ENCODE measurements at places on chromosomes 11 and 22.

- peak; percentile 39 for DNase-seq
Measured at GRCh38 chr11:126352934-126353801, 2.3 kb upstream of the ST3GAL4 start.

DNA sequence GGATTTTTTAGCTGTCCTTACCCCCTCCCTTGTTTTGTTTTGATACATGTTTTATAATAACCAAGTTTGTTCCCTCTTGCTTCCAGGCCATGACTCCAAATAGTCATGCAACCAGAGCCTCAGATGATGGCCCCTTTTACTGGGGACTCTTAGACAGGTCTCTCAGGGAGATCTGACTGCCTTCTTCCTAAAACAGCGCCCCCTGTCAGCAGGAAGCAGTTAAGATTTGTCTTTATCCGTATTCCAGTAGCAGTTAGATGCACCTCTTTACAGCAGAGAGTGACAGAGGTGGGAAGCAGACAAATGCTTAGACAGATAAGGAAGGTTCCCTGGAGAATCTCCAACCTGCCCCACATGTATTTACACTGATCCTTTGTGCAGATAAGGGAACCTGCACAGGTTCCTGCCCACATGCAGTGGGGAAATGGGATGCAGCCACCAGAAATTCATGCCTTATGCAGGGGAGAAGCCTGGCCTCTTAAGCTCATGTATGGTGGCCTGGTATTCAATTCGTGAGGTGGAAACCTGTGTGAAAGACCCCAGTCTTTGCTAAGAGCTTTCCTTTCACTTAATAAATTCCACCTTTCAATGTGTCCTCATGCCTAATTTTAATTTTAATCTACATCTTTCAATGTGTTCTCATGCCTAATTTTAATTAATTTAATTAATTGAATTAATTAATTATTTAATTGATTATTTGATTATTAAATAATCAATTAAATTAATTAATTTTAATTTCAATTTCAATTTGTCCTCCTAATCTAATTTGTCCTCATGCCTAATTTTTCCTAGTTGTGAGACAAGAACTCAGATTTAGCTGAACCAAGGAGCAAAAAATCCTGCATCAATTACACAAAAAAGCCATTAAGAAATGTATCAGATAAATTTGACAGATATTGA, 11.5 kb upstream of the GLYAT start:
- DNase-seq, result no peak

- no peak for DNase-seq
Measured at GRCh38 chr11:130201026-130201425, 41.4 kb downstream of the ST14 start.

DNA sequence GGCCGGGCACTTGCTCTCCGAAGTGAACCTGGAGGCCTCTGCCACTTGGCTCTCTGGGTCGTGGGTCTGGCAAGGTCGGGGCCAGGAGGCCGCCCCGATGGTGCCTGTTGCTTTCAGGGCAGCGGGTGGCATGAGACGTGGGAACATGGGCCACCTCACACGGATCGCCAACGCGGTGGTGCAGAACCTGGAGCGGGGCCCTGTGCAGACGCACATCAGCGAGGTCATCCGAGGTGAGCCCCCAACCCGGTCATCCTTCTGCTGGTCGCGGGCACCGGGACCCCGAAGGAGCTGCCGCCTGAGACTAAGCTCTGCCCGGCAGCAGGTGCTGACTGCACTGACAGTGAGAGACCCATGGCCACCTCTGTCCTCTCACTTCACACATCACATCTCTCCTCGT, 40.0 kb downstream of the SBF1 start:
- DNase-seq, result no peak

DNA sequence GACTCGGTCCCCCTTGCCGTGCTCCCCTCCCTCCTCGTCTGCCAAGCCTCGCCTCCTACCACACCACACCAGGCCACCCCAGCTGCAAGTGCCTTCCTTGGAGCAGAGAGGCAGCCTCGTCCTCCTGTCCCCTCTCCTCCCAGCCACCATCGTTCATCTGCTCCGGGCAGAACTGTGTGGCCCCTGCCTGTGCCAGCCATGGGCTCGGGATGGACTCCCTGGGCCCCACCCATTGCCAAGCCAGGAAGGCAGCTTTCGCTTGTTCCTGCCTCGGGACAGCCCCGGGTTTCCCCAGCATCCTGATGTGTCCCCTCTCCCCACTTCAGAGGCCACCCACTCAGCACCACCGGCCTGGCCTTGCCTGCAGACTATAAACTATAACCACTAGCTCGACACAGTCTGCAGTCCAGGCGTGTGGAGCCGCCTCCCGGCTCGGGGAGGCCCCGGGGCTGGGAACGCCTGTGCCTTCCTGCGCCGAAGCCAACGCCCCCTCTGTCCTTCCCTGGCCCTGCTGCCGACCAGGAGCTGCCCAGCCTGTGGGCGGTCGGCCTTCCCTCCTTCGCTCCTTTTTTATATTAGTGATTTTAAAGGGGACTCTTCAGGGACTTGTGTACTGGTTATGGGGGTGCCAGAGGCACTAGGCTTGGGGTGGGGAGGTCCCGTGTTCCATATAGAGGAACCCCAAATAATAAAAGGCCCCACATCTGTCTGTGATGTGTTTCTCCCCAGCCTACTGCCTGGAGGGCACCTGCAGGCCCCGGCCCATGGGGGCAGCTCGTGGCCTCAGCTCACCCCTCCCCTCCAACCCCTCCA, 29.8 kb downstream of the CAPN1 start:
- no peak for DNase-seq

DNA sequence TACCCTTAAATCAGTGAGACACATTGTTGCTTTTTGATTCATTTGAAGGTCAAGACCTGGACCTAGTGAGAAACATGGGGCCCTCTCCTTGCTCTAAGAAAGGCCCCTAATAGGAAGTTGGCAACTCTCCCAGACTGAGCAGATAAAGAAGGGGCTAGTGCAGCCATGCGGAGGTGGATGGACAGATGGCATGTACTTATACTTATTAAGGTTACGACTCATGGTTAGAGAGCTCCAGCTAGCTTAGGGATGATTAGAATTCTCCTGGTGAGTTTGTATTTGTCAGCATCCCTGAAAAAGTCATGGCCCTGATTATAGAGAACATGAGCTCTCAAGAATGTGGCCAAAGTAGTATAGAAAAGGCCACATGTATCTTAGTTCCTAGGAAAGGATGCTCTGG, 112.1 kb upstream of the BDNF start:
- DNase-seq, result no peak

DNA sequence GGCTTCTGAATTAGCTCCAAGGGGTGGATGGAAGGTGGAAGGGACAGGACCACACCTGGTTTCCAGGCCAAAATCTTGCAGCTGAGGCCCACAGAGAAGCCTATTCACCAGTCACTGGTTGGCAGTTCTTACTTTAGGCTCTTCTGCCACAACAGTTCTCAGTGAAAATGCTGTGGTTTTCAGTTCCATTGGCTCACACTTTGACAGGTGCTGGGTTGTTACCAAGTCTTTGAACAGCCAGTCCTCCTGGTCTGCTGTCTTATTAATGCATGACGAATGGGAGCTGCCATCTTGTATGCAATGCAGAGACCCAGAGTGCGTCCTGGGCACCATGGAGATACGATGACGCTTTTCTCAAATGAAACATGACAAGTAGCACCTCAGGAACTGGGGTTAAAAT, 232.0 kb upstream of the ZBED5 start:
- DNase-seq, result no peak

GRCh38 chr11:8335683-8336082, 72.0 kb upstream of the LMO1 start:
- no peak for DNase-seq

GRCh38 chr11:71999798-72000197, 1.1 kb downstream of the IL18BP start:
- no peak for DNase-seq

- DNase-seq, result no peak
Measured at GRCh38 chr11:38460896-38461295, 1862.9 kb upstream of the RAG2 start.

- DNase-seq, result no peak
Measured at GRCh38 chr22:35977136-35977535, 51.5 kb downstream of the RBFOX2 start.

- DNase-seq, result no peak
Measured at GRCh38 chr11:94871491-94872185, 101.7 kb downstream of the CWC15 start.

- no peak for DNase-seq
Measured at GRCh38 chr22:39273950-39274887, 29.4 kb upstream of the PDGFB start.

DNA sequence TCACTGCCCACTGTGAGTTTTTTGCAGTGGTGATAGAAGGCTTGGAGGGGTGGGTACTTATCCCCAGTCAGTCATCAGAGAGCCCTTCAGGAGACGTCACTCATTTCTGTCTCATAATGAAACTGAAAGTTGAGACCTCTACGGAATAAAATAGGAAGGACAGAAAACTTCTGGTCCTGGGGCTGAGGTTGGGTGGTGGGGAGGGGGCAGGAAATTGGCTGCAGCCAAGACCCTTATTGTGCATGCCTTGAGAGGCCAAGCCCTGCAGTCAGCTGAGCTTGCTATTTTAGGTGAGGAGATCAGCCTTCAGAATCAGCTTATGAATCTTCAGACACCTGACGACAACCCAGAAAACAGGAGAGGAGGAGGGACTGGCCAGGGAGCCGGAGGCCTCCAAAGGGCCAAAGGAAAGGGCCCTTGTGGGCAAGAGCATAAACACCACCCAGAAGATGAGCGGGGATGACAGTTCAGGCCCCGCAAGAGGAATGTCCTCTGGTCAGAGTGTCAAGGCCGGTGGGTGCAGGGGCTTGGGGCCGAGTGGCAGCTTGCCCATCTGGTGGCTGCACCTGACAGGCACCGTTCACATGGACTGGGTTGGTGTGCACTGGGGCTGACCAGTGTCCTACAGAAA, 17.9 kb upstream of the ADA2 start:
- DNase-seq, result no peak

- no peak for DNase-seq
Measured at GRCh38 chr22:31790240-31790639, 36.4 kb downstream of the DEPDC5 start.

DNA sequence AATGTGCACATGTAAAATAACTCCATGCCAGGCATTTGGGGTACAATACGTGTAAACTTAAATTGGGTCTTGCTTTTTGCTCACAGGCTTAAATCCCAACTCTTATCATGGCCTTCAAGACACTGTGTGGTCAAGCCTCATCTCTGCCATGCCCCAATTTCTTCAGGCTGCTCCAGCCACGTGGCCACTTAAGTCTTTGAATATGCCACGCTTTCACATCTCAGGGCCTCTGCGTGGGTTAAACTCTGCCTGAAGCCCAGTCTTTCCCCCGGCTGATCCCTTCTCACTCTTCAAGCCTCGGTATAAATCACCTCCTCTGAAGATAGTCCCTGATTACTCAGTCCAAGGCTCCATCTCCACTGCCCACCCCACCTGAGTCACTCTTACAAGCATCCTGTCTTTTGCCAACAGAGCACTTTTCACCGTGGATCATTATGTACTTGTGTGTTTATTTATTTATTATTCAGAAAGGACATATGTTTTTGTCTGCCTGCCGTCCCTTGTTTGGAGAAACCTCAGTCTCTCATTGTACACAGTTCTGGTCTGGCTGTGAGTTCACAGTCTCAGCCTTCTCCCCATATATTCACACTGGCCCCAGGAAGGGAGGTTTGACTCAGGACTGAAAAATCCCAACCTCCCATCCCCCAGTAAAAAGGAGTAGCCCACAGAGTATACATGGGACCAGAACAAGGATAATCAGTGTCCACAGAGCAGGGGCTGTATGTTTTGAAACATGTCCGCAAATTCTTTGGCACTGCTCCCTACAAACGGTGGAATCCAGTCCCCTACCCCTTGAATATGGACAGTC, 344.7 kb downstream of the MN1 start:
- no peak for DNase-seq

DNA sequence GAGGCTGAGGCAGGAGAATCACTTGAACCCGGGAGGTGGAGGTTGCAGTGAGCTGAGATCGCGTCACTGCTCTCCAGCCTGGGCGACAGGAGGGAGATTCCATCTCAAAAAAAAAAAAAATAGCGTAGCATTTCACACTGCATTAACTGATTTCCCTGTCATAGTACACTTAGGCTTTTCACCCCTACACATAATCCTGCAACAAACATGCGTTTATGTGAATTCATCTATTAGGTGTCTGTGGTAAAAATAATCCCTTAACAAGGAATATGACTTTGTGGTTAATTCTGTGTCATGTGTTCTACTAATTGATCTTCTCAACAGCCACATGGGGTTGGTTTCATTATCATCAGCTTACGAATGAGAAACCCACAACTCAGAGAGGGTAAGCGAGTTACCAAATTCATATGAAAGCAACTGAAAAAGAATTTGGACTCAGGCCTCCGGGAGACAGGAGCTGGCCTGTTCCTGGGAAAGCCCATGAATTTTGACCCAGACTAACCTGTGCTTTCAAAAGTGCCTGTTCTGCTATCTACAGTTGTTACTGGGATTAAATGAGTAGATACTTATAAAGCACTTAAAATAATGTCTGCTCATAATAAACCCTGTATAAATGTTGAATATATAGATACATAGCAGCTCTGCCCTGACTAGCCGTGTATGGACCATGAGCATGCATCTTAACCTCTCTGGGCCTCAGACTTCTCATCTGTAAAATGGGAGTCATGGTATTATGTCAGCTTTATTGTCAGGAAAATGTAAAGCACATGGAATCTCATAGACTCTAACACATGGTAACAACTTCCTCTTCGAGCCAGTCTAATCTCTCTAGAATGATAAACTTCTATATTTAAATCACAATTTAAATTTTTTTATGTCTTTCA, 36.6 kb downstream of the KCNJ1 start:
- no peak for DNase-seq

DNA sequence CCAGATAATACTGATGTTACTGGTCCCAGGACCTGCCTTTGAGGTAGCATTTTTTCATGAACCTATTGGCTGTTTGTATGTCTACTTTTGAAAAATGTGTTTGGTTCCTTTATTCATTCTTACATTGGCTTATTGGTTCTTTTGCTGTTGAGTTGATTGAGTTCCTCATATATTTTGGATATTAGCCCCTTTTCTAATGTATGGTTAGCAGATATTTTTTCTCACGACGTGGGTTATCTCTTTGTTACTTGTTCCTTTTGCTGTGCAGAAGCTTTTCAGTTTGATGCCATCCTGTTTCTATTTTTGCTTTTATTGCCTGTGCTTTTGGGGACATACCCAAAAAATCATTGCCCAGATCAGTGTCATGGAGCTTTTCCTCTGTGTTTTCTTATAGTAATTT, 9.8 kb upstream of the ZNF74 start:
- no peak for DNase-seq

GRCh38 chr11:60895687-60896086, 10.7 kb downstream of the PRPF19 start:
- DNase-seq, result no peak

- DNase-seq, result no peak
Measured at GRCh38 chr11:35173011-35173511, 34.1 kb downstream of the CD44 start.

All from activated CD4-positive, alpha-beta T cell treated with anti-CD3 and anti-CD28 coated beads, Interleukin-2, amount 50 U/mL, for 48 hours (primary cell).